ENCODE measurements at places on chromosomes 5 and 9.

- H3K36me3 ChIP-seq = peaks cover 4% of the 10 kb centered on the region
- no peak overlapping the region for H3K4me3 ChIP-seq
- H3K27ac ChIP-seq = no peak overlapping the region
- no peak for DNase-seq
- no peaks in the 10 kb centered on the region for H3K27me3 ChIP-seq
Measured at GRCh38 chr9:88458716-88459465, 70.6 kb downstream of the SPIN1 start.

DNA sequence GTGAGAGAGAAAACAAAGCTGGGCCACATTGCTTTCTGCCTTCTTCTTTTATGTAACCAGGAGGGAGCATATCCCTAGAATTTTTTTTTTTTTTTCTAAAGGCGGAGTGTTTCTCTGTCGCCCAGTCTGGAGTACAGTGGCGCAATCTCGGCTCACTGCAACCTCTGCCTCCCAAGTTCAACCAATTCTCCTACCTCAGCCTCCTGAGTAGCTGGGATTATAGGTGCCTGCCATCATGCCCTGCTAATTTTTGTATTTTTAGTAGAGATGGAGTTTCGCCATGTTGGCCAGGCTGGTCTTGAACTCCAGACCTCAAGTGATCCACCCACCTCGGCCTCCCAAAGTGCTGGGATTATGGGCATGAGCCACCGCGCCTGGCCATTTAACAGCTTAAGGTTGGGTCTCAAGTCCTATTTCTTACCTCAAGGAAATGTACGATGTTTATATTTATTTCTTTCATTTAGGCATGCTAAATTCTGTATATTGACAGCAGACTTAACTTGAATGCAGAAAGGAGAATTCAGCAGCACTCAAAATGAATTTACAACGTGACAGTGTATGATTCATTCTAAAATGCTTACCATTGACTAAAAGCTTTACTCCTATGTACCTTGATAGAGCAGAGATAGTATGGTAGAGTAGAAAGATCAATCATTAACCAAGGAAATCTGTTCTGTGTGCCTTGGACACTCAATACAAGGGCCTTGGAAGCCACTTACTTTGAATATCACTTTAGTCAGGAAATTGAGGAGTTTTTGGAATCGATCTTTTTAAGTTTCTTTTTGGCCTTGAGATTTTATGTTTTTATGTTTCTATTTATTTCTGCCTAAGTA lies 100.9 kb downstream of the F2RL2 start:
- peaks cover 41% of the 10 kb centered on the region for H3K4me1 ChIP-seq
- H3K27ac ChIP-seq = peak overlapping the region; percentile 24
- DNase-seq = no peak
- H3K27me3 ChIP-seq = no peaks in the 10 kb centered on the region

- H3K27me3 ChIP-seq = no peaks in the 10 kb centered on the region
- H3K27ac ChIP-seq = no peak overlapping the region
Measured at GRCh38 chr9:10903969-10904368, 291.2 kb upstream of the PTPRD start.

DNA sequence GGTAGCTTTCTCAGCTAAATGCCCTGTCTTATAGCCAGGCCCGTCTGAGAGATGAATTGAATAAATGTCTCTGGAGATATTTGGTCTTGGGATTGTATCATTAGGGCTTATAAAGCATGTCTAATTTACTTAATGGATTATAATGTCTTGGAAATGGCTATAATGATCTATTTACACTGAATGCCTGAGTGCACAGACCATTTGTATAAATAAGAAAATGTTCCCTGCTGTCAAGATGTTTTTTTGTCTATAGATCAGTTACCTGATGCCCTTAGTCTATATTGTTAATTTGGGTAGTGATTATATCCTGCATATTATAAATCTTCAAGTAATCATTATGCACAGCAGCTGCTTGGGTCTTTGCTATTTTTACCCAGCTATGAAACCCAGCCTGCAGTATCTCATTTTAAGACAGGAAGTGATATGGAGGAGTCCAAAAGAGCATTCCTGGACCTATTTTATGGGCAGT lies 112.9 kb upstream of the ACTBL2 start:
- no peaks in the 10 kb centered on the region for H3K36me3 ChIP-seq
- H3K4me1 ChIP-seq = no peaks in the 10 kb centered on the region
- DNase-seq = no peak
- no peak overlapping the region for H3K4me3 ChIP-seq
- no peaks in the 10 kb centered on the region for H3K27me3 ChIP-seq

DNA sequence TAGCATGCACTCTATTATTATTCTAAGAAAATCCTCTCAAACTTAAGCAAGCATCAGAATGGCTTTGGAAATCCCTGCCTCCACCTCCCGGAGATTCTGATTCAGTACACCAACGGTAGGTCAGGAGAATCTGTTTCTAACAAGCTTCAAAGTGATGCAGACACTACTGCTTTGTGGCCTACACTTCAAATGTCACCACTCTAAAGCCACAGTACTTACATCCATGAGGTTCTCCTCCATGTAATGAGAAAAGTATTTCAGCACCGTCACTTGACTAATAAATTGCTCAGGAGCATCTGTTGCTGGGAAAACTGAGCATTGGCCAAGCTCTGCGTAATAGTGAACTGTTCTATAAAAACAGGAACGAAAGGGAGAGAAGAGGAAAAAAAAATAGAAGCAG lies 4.8 kb downstream of the PLK2 start:
- H3K4me1 ChIP-seq = peaks cover 10% of the 10 kb centered on the region
- DNase-seq = no peak
- no peak overlapping the region for H3K27ac ChIP-seq
- H3K27me3 ChIP-seq = peaks cover 26% of the 10 kb centered on the region

GRCh38 chr9:120372040-120372439 lies 207.9 kb downstream of the CDK5RAP2 start:
- H3K27me3 ChIP-seq = no peaks in the 10 kb centered on the region
- no peak overlapping the region for H3K27ac ChIP-seq
- no peaks in the 10 kb centered on the region for H3K36me3 ChIP-seq
- H3K4me1 ChIP-seq = no peaks in the 10 kb centered on the region
- H3K4me3 ChIP-seq = no peak overlapping the region

- no peaks in the 10 kb centered on the region for H3K27me3 ChIP-seq
- H3K4me3 ChIP-seq = peak overlapping the region; percentile 80
- peaks cover 70% of the 10 kb centered on the region for H3K36me3 ChIP-seq
- H3K4me1 ChIP-seq = peaks cover 82% of the 10 kb centered on the region
Measured at GRCh38 chr5:149348518-149348917, 3.2 kb downstream of the GRPEL2 start.

GRCh38 chr9:136941231-136942111 lies 3.1 kb downstream of the FBXW5 start:
- H3K36me3 ChIP-seq = peaks cover 22% of the 10 kb centered on the region
- H3K27me3 ChIP-seq = no peaks in the 10 kb centered on the region
- H3K27ac ChIP-seq = peak overlapping the region; percentile 64
- H3K4me3 ChIP-seq = no peak overlapping the region
- H3K4me1 ChIP-seq = peaks cover 17% of the 10 kb centered on the region
- DNase-seq = no peak

GRCh38 chr5:76401801-76402250 lies 1.3 kb upstream of the IQGAP2 start:
- H3K4me3 ChIP-seq = peak overlapping the region; percentile 88
- DNase-seq = peak; percentile 38
- H3K27ac ChIP-seq = peak overlapping the region; percentile 100
- peaks cover 13% of the 10 kb centered on the region for H3K27me3 ChIP-seq
- peaks cover 19% of the 10 kb centered on the region for H3K36me3 ChIP-seq
- peaks cover 47% of the 10 kb centered on the region for H3K4me1 ChIP-seq

GRCh38 chr5:127802477-127802865 lies 99.3 kb downstream of the CCDC192 start:
- H3K27me3 ChIP-seq = no peaks in the 10 kb centered on the region
- no peak overlapping the region for H3K27ac ChIP-seq
- no peak overlapping the region for H3K4me3 ChIP-seq
- DNase-seq = no peak
- H3K36me3 ChIP-seq = no peaks in the 10 kb centered on the region

DNA sequence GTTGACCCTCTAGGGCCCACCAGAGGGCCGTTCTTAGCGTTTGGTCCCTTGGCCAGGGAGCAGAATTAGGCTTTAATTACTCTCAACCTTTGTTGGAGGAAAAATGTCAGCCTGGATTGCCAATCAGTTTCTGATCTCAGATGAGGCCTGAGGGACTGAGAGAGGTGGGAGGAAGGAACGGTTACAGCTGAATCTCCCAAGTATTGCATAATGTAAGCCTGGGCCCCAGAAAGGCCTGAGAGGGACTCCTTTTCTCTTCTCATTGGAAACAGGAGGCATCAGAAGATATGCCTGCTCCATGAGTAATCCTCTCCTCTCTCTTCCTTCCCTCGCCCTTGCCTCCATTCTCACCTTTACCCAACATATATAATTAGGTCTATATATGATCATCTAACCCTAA lies 105.7 kb downstream of the INSYN2B start:
- no peaks in the 10 kb centered on the region for H3K4me1 ChIP-seq
- no peak overlapping the region for H3K4me3 ChIP-seq
- H3K27me3 ChIP-seq = no peaks in the 10 kb centered on the region
- no peak overlapping the region for H3K27ac ChIP-seq
- DNase-seq = no peak

DNA sequence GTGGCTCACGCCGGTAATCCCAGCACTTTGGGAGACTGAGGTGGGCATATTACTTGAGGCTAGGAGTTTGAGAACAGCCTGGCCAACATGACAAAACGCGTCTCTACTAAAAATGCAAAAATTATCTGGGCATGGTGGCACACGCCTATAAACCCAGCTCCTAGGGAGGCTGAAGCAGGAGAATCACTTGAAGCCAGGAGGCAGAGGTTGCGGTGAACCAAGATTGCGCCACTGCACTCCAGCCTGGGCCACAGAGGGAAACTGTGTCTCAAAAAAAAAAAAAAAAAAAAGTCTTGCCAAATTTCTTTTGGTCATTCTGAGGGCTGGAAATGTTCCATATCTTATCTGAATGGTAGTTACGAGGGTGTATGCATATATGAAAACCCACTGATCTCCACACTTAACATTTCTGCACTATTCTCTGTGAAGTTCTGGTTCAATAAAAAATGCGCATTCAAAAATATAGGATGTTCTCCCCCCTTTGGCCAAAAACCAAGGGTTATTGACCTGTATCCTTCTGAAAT lies 13.5 kb upstream of the NIPAL4 start:
- DNase-seq = no peak
- no peaks in the 10 kb centered on the region for H3K4me1 ChIP-seq
- no peaks in the 10 kb centered on the region for H3K36me3 ChIP-seq
- H3K4me3 ChIP-seq = no peak overlapping the region

GRCh38 chr5:141807732-141808131 lies 70.5 kb downstream of the PCDH1 start:
- no peak overlapping the region for H3K4me3 ChIP-seq
- H3K4me1 ChIP-seq = no peaks in the 10 kb centered on the region
- H3K36me3 ChIP-seq = no peaks in the 10 kb centered on the region
- no peak for DNase-seq
- H3K27ac ChIP-seq = no peak overlapping the region

DNA sequence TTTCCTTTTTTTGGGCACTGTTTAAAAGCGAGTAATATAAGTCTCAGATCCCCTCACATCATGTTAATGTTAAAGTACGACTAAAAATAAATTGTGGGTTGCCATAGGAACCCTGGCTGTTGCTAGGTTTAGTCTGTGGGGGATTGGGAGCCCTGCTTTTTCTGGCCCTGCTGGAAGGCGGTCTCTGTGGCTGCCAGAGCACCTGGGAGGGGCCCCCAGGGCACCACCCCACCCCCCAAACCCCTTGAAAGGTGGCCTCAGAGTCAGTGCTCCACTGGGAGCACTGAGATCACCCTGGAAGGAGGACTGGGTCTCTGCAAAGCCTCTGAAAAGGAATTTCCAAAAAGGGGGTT lies 66.2 kb upstream of the NEURL1B start:
- no peaks in the 10 kb centered on the region for H3K36me3 ChIP-seq
- peaks cover 30% of the 10 kb centered on the region for H3K27me3 ChIP-seq
- DNase-seq = no peak

- no peak overlapping the region for H3K4me3 ChIP-seq
- H3K4me1 ChIP-seq = no peaks in the 10 kb centered on the region
- no peak overlapping the region for H3K27ac ChIP-seq
- no peaks in the 10 kb centered on the region for H3K36me3 ChIP-seq
- no peak for DNase-seq
Measured at GRCh38 chr9:13090628-13091027, 188.9 kb downstream of the MPDZ start.

DNA sequence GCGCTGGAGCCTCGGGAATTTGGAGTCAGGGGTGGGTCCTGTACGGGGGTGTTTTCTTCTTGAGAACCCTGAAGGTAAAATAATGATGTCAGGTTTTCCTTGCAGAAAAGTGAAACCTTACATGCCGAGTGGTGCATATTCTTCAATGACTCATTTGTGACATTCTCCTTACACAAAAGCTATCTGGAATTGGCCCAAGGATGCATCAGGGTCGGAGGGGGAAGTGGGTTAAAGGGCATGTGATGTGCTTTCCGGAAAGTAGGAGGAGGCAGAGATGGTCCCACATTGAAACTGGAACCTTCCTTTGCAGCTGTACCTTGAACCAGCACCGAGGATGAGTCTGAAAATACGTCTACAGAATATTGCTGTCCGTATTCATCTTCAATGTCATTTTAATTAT lies 411.2 kb upstream of the IRX4 start:
- H3K27me3 ChIP-seq = no peaks in the 10 kb centered on the region
- no peaks in the 10 kb centered on the region for H3K36me3 ChIP-seq
- H3K27ac ChIP-seq = no peak overlapping the region
- no peaks in the 10 kb centered on the region for H3K4me1 ChIP-seq
- no peak for DNase-seq

GRCh38 chr9:18405240-18405639 lies 68.7 kb upstream of the ADAMTSL1 start:
- H3K4me3 ChIP-seq = no peak overlapping the region
- H3K4me1 ChIP-seq = no peaks in the 10 kb centered on the region
- H3K27ac ChIP-seq = no peak overlapping the region
- DNase-seq = no peak
- no peaks in the 10 kb centered on the region for H3K27me3 ChIP-seq

- no peaks in the 10 kb centered on the region for H3K27me3 ChIP-seq
- H3K4me3 ChIP-seq = no peak overlapping the region
- DNase-seq = no peak
- H3K27ac ChIP-seq = peak overlapping the region; percentile 79
- peaks cover 91% of the 10 kb centered on the region for H3K4me1 ChIP-seq
- peaks cover 70% of the 10 kb centered on the region for H3K36me3 ChIP-seq
Measured at GRCh38 chr5:80210014-80210413, 45.8 kb downstream of the SERINC5 start.

DNA sequence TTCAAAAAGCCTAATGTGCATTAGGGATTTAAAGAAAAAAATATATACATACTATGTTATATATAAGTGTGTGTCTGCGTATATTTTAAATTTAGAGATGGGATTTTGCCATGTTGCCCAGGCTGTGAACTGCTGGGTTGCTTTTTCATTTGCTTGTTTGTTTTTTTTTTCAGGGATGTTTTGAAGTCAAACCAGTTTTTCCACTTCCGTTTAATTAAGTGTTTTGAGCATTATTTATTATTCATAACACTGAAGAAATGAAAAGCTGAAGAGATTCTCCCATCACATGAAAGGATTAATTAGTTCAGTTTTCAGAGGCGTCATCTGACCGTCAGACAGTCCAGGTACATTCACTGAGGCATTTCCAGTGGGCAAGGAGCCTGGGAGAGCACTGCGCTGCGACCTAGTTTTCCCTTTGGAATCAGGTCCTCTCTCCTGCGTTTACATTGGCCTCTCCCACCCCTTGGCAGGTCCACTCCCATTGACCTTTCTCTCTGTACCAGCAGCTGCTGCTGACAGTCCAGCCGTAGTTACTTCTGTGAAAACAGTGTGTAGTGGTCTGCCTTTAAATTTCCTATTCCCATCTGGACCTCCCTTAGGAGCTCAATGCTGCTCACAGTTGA lies 26.0 kb downstream of the ARRDC3 start:
- H3K27me3 ChIP-seq = peaks cover 6% of the 10 kb centered on the region
- no peak overlapping the region for H3K27ac ChIP-seq
- H3K36me3 ChIP-seq = peaks cover 4% of the 10 kb centered on the region
- peaks cover 11% of the 10 kb centered on the region for H3K4me1 ChIP-seq
- no peak for DNase-seq
- H3K4me3 ChIP-seq = no peak overlapping the region

Data from activated naive CD4-positive, alpha-beta T cell treated with anti-CD3 and anti-CD28 coated beads, Interleukin-2, amount 10 ng/mL, durations not matched to agents 7 days and 5 days (primary cell).